ENCODE measurements at places on chromosomes 6 and 20. TPM values are rescaled to one million over a fixed set of nuclear protein-coding genes. Genes with fewer than 3 reads are reported as not detected.

- DNase-seq, result no peak
Measured at GRCh38 chr6:144094731-144095133, 641 bp downstream of the SF3B5 start.

DNA sequence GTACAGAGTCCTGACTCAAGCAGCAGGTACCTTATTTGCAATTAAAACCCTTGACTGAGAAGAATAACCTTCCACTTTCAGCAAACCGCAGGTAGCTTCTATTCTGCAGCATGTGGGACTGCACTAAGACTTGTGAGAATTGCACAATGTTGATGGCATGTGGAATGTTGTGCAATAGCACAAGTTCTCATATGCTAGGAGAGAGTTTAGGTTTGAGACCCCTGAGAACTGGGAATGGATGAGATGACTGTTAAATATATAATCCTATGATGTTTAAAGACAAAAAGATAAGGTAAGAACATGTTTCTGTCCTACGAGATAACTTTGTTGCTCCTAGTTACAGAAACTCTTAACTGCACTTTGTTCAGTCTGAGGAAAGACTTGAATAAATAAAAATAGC lies 194.6 kb downstream of the OTOR start:
- no peak for DNase-seq

DNA sequence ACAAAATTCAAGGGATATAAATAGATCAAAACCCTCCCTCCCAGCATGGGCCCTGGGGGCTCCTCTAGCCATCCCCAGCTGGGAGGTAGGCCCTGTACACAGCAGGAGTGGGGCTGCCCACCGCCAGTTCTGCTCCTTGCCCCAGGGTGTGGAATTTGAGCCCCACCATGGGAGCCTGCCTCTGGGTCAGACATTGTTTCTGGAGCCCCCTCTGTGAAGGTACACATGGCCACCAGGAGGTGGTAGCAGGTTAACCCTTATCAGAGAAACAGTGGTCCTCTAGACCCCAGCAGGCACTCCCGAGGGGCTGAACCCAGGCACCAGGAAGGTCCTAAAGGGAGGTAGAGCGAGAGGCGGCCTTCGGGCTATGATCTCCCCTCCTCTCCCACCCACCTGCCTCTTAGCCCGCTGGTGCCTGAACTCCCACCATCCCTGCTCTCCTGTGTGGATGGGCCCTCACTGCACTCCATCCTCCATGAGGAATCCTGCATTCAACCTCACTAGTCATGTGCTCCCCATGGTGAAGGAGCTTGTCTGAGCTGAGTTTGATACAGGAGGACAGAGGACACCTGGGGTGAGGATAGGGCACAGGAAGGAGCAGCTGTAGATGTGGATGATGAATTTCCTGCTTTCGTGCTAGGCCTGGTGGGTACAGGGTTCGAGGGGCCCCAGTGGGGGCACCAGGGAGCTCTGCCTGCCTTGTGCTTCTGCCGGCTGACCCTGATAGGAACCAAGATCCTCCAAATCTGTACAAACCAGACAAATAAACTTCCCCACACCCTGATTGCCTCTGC lies 114.9 kb downstream of the GRM4 start:
- DNase-seq, result no peak

- DNase-seq, result no peak
Measured at GRCh38 chr6:11789744-11790143, 11.1 kb upstream of the ADTRP start.

DNA sequence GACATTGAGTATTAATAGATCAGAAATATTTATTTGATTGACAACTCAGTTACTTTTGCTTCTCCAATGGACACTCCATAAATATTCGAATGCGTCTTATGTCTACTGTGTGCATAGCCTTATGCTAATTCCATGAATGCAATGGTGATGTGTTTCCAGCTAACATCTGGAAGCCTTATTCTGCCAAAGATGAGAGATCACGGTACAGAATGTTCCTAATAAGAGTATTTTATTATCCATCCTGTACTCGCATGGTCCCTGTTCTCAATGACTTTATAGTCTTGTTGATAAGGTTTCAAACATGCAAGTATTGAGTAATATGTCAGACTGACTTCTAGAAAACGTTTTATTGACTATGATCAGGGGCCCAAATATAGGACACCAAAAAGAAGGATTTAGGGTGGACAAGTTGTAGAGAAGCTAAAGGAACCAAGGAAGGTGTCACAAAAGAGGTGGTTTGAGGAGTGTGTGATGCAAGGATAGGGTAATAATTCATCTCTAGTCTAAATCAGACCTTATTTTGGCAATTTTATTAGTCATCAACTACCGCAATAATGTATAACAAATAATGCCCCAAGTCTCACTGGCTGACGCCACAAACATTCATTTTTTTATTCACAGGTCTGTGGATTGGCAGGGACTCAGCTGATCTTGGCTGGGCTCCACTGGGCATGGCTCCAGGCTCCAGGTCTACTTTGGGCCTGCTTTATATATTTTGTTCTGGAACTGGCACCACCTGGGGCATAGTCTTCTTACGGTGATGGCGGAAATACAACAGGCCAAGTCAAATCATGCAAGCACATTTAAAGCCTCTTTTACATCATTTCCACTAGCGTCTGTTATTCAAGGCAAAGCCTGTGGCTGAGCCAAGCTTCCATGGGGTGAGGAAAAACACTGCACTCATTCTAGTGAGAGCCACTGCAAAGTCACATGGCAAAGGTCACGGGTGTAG lies 24.5 kb upstream of the CD83 start:
- DNase-seq, result no peak

GRCh38 chr6:43926634-43927531 lies 156.9 kb downstream of the VEGFA start:
- no peak for DNase-seq

Gene RNF217
- total RNA-seq, result 50.7 TPM

Gene MMP24OS
- total RNA-seq, result 80.7 TPM

Gene C4B
- total RNA-seq, result 4.6 TPM

- DNase-seq, result no peak
Measured at GRCh38 chr6:71523548-71523947, 234.9 kb downstream of the OGFRL1 start.

- no peak for DNase-seq
Measured at GRCh38 chr6:36362551-36363370, 24.7 kb downstream of the ETV7 start.

Gene DLL1
- total RNA-seq, result 59.5 TPM

Gene CRISP3
- 0.80 TPM for total RNA-seq

Gene ZSCAN31
- 3.7 TPM for total RNA-seq

DNA sequence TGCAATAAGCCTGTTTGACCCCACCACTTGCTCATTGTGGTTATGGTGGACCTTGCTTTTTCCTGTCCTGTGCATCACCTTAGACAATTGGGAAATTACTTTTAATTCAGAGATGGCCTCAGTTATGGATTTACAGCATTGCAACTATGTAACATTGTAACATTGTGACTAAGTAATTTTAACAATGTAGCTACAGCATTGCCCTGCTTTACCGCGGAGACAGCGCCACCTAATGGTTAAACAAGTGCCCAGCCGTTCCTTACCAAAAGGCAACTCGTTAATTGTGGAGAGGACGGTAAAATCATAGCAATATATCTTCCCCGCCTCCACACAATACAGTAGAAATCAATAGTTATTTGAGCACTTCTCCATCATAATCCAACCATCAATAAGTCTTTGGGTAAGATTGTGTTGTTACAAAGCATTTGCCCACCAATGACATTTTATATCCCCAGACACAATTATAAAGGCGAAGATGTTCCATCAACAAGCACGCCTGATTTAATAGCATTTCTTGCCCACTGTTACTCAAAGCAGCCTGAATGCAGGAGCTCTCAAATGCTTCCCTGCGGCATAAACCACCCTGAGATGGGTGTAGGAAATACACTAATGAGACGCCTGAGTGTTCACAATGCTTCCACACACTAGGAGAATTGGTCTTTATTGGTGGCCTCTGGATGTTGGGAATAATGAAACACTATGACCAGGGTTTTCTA lies 93.7 kb downstream of the PROKR2 start:
- peak; percentile 56 for DNase-seq

- no peak for DNase-seq
Measured at GRCh38 chr6:36592221-36592655, 1.9 kb upstream of the SRSF3 start.

DNA sequence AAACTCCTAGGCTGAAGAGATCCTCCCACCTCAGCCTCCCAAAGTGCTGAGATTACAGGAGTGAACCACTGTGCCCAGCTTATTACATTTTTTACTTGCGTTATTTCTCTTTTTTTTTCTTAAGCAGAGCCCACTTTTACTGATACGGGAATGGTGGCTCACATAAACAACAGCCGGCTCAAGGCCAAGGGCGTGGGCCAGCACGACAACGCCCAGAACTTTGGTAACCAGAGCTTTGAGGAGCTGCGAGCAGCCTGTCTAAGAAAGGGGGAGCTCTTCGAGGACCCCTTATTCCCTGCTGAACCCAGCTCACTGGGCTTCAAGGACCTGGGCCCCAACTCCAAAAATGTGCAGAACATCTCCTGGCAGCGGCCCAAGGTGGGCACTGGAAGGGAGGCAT lies 10.5 kb downstream of the CAPN11 start:
- no peak for DNase-seq

DNA sequence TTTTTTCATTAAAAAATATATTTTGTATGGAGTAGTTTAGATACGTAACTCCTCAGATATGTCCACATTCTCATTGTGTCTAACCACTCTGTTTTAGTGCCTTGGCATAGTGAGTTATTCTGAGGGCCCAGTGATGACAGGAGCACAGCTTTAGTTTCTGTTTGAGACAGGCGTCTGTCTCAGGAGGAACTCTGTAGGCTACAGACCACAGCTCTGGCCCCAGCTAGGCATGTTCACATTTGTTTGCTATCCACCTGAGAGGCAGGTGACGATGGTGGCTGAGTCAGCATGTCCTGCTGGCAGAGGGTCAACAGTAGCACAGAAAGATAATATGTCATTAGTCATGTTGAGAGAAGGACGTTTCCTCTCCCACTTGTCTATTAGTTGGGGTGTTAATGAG lies 16.3 kb downstream of the LRRC1 start:
- no peak for DNase-seq

DNA sequence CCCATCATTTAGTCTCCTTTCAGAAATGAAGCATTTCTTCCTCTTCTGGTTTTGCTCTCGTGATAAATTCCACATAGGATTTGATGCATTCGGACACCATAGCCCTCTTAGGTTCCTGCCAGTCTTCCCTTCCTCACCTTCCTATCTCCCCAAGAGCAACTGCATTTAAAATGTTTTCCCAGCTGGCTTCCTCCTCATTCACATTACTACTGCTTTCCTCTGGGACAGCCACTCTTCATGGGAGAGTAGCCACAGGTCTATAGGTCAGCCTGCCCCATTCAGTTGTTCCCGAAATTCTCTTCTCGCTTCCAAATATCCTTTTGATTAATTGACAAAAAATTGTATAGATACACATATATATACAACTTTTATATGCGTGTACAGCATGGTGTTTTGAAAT lies 214.2 kb upstream of the PDE10A start:
- no peak for DNase-seq

GRCh38 chr6:38728203-38728602 lies 13.1 kb downstream of the DNAH8 start:
- DNase-seq, result no peak

Gene ATP6V1G2
- 1.8 TPM for total RNA-seq

Gene BTNL2
- total RNA-seq, result not detected

DNA sequence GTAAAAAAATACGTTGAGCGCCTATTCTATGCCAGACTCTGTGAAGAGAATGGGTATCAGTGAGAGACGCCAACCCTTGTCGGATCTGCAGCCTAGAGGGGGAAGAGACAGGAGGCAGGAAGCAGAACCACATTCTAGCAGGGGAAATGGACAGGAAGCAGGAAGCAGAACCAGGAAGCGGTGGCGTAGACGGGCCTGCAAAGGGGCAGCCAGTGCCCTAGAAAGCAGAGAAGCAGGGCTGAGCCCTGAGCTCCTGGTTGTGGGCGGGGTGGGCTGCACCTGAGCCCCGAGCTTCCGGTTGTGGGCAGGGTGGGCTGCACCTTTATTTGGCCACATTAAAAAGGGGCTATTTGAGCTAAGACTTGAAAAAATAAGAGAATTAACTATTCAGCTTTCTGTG lies 71.9 kb downstream of the FAM120B start:
- DNase-seq, result peak; percentile 55

GRCh38 chr6:46056906-46057529 lies 41.4 kb upstream of the CLIC5 start:
- no peak for DNase-seq

Gene SYTL3
- total RNA-seq, result 0.77 TPM

DNA sequence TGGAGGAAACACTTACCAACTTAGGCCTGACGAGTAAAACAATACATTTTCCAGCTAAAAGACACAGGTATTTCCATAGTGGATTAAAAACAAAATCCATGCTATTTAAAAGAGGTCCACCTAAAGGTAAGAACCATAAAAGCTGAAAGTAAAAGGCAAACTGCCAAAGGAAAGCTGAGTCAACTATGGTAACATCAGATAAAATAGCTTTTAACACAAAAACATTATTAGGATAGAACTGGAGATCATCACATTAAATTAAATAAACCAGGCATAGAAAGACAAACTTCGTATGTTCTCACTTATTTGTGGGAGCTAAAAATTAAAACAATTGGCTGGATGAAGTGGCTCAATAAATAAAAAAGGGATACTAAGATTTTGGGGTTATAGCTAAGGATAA lies 166.8 kb upstream of the SLC22A16 start:
- no peak for DNase-seq

DNA sequence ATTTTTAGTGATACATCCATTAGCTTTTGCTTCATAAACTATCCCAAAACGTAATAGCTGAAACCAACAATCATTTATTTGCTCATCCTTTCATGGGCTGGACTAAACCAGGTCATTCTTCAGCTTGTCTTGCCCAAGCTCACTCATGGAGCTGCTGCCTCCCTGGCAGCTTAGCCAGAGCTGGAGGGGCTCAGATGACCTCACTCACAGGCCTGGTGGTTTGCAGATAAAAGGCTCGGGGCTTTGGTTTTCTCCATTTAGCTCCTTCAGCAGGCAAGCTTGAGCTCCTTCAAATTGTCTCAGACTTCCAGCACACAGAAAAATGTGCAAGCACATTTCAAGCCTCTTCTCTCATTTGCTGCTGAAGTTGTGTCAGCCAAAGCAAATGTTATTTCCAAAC lies 139.1 kb downstream of the BTBD3 start:
- no peak for DNase-seq

Measured in endothelial cell (in vitro differentiated cells).